MCF 10A (cell line): ENCODE measurements at places on chromosomes 12 and 14. TPM values are rescaled to one million over a fixed set of nuclear protein-coding genes. Genes with fewer than 3 reads are reported as not detected.

Gene ATF7IP
- total RNA-seq: 29.4 and 33.1 TPM in 2 replicates

Gene SLC2A13
- 1.7 and 2.0 TPM in 2 replicates for total RNA-seq

Gene ADAM21
- 0.37 and 0.59 TPM in 2 replicates for total RNA-seq

Gene CCDC88C
- total RNA-seq: 11.4 and 19.7 TPM in 2 replicates

Gene SOAT2
- not detected in 2 replicates for total RNA-seq

Gene CISTR
- not detected in 2 replicates for total RNA-seq

Gene LGR5
- total RNA-seq: not detected in 2 replicates

Gene ACOT6
- not detected in 2 replicates for total RNA-seq

Gene SINHCAF
- 100 and 139 TPM in 2 replicates for total RNA-seq

Gene ACRBP
- 0.30 and 2.5 TPM in 2 replicates for total RNA-seq

Gene NXPH4
- total RNA-seq: 2.2 and 2.8 TPM in 2 replicates

Gene KRT85
- 0.23 TPM in 1 of 2 replicates, not detected in the other for total RNA-seq

Gene SLC17A8
- not detected in 2 replicates for total RNA-seq

Gene RTN1
- 8.4 and 9.8 TPM in 2 replicates for total RNA-seq

Gene CCDC38
- total RNA-seq: 0.12 TPM in 1 of 2 replicates, not detected in the other

Gene BICDL1
- 18.4 and 20.7 TPM in 2 replicates for total RNA-seq

Gene ZNF410
- total RNA-seq: 74.0 and 76.0 TPM in 2 replicates

Gene FGF6
- not detected in 2 replicates for total RNA-seq

Gene RNASE4
- total RNA-seq: 1.2 and 2.4 TPM in 2 replicates

Gene BDKRB1
- 0.32 and 0.51 TPM in 2 replicates for total RNA-seq
